IMR-90 (cell line): ENCODE measurements at places on chromosomes 7 and 10.

- H3K4me1 ChIP-seq = peaks cover 3% of the 10 kb centered on the region; the same call in 1 of the 2 replicates
- peaks cover 86% of the 10 kb centered on the region for H3K27me3 ChIP-seq
- no peak for DNase-seq
- H3K36me3 ChIP-seq = no peaks in the 10 kb centered on the region
These were observed 50.4 kb downstream of the NEURL1 start for GRCh38 chr10:103543617-103544525.

DNA sequence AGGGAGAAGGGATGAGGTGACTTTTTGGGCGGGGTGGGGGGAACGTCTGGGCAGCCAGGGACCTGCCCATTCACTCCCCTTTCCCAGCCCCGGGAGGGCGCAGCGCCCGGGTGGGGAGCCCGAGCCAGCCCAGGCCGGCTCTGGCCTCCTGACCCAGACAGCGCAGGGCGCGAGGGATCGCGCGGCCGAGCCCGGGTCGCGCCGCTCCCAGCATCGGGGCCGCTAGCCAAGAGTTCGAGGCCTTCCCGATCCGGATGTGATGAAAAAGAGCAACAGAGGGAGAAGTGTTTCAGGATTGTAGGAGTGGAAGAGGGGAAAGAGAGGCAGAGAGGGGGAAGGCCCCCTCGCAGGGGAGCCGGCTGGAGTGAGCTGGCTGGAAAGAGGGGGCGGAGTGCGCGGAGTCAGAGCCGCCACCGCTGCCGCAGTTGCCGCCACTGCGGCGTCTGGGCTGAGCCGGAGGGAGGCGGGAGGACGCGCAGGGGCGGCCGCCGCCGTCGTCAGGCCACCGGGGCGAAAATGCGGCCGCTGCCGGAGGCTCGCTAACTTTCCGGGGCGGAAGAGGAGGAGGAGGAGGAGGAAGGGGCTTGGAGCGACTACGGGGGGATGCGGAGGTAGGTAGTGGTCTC, at the start of gene MDFIC:
MDFIC (plus strand) TSS at position 69 of the 626 bp plus-strand sequence. CDS start 940 bp downstream, outside the sequence.
- DNase-seq = peak; percentile 64
- H3K4me3 ChIP-seq = peak within 1 kb of the TSS; percentile 68
- peak within 1 kb of the TSS; percentile 77 for H3K27ac ChIP-seq
- H3K27me3 ChIP-seq = no peaks in the 10 kb centered on the region

DNA sequence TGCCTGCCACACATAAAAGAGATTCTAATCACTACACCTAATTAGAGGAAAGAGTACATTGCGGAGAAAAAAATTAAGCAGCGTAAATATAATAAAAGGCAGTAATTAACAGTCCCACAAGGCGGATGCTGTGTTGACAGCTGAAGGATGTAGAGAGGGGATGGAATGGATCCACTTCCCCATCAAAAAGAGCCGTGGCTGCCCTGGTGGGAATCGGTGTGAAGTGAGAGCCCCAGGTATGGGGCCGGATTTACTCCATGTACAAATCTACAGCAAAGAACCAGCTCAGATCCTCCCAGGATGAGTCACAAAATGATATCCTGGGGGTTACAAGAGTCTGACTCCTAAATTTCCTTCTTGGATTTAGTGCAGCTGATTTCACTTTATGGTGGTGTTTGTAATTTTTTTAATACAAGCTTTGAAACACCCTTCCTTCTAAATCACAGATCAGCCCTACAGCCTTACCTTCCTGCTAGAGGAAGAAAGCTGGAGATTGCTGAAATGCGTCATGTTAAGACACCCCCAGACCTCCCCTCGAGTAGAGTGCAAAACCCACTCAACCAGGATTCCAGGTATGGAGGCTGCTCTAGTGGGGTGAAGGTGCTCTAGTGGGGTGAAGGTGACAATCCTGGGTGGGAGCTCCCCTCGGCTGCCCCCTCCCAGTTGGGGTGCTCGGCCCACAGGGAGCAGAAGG, 398.4 kb downstream of the PLXNA4 start:
- no peaks in the 10 kb centered on the region for H3K4me1 ChIP-seq
- no peak for DNase-seq
- H3K27me3 ChIP-seq = no peaks in the 10 kb centered on the region
- no peaks in the 10 kb centered on the region for H3K36me3 ChIP-seq
- no peak overlapping the region for H3K27ac ChIP-seq
- H3K4me3 ChIP-seq = no peak overlapping the region

DNA sequence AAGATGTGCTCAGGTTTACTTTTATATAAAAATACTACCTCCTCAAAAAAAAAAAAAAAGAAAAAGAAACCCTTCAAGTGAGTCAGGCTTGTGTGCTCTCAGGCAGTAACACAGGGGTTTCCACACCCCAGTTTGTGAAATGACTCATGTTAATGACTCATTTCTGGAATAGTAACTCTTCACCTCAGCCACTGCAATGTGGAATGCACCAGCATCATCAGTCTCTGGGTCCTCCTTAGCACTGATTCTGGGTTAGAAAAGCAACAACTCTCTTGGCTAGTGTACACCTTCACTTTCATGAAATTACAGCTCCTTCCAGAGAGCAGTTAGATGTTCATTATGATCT, 110.6 kb downstream of the EMX2 start:
- peak; percentile 60 for DNase-seq
- no peaks in the 10 kb centered on the region for H3K27me3 ChIP-seq
- H3K27ac ChIP-seq = no peak overlapping the region
- H3K36me3 ChIP-seq = no peaks in the 10 kb centered on the region
- H3K4me1 ChIP-seq = no peaks in the 10 kb centered on the region

DNA sequence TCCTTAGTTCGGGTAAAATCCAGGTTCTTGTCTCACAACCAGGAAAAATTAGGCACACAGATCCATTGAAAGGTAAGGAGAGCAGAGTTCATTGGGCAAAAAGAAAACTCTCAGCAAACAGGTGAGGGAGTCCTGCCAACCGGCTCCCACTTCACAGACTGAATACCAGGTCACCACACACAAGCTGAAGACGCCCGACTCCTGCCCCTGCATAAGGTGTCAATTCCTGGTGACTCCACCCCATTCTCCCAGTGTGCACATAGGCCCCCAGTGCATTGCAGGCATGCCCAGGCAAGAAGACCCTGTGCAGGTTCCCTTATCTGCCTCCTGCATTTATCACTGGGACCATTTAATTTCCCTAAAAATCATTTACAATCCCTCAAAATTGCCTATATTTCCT, 354.6 kb downstream of the LRRTM3 start:
- H3K27me3 ChIP-seq = no peaks in the 10 kb centered on the region
- H3K27ac ChIP-seq = no peak overlapping the region
- no peaks in the 10 kb centered on the region for H3K4me1 ChIP-seq
- H3K4me3 ChIP-seq = no peak overlapping the region
- no peaks in the 10 kb centered on the region for H3K36me3 ChIP-seq
